ENCODE measurements at places on chromosomes 3 and 15.

GRCh38 chr3:10600726-10601125 is 95.3 kb upstream of the ATP2B2 start:
- DNase-seq: peak; percentile 58

DNA sequence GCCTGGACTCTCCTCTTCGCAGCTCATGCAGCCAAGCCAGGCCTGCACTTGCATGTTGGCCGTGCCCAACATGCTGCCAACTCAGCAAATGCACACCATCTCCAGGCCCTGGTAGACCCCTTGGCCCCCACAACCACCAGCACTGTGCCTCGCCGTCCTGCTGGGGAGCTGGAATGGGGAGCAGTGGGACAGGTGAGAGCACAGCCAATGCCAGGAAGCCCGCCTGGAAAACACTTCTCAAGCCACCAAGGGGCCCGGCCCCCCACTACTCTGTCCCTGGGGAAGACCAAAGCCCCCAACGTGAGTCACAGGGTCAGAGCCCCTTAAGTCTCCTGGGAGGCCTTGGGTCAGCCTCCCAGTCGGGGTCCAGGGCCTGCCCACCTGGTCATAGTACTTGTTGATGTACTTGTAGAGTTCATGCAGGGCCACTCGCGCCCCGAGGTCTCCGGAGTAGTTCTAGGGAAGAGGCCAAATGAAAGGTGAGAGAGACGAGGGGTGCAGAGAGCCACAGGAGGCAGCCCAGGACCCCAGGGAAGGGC is 24.5 kb downstream of the PLXNB1 start:
- DNase-seq: no peak

DNA sequence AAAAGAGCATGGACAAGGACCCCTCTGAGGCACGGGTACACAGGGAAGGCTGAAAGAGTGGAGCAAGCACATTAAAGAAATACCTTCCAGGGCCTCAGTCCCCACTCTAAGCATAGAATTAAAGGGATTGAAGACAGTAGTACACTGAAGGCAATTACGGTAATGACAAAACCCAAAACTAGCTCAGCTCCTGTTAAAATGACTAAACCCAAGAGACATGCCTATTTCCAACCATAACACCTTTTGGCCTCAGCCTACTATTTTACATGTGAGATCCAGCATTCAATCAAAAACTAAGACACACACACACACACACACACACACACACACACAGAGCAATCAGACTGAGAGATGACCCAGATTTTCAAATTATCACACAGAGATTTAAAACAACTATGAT is 19.8 kb downstream of the MAP4 start:
- DNase-seq: no peak

GRCh38 chr15:70672081-70672480 is 91.3 kb downstream of the UACA start:
- DNase-seq: peak; percentile 26

DNA sequence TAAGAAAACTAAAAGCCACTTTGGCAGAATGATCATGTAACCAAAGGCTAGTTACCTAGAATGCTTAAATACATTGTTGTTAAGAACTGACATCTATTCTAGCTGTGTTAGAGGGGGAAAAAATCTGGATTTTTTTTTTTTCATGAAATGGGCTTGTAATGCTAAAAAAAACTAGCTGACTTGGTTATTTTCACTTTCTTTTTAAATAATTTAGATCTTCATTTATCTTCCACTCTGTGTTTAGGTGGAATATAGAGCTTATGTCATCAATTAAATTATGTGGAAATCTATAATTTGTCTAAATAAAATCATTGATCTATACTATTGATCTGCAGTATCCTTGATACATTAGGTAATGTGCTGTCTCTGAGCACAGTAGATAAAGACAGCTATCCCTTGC is 217.4 kb downstream of the TCF12 start:
- DNase-seq: no peak

- DNase-seq: no peak
Measured at GRCh38 chr3:150248888-150249681, 159.0 kb upstream of the TSC22D2 start.

DNA sequence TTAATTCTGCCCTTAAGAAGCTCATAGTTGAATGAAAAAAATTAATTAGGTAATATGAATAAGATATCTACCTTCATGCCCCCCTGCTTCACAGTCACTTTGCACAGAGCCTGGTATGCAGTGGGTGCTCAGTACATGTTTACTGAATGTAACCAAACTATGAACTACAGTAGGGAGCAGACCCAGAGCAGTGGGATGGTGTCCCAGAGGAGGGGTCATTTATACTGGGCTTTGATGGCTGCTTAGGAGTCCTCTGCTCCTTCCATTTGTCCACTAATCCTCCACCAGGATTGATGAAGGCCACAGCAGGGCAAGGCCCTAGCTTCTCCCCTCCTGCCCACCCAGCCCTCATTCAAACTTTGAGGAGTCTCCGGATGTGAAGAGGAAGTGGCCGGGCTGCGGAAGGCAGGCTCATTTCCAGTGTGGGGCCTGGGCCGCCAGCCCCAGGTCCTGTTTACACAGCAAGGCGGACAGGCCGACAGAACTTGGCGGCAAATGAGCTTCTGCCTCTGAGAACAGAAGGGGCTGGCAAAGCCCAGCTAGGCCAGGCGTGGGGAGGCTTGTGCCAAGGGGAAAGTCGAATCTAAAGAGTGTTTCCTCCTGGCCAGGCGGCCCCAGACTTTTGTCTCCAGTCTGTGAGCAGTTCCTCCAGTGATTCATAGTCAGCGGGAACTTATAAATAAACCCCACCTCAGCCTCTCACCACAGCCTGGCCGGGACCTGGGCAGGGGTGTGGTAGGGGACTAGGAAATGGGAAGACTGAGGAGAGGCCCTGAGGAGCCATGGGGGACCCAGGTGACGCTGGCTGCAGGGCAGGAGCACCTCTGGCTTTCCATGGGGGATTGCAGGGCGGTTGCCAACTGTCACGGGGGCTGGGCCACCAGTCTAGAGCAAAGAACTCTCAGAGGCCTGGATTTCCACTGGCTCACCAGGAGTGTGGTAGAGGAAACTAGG is 51.6 kb upstream of the LCTL start:
- peak; percentile 84 for DNase-seq

GRCh38 chr3:110456001-110456400 is 615.6 kb upstream of the NECTIN3 start:
- no peak for DNase-seq

DNA sequence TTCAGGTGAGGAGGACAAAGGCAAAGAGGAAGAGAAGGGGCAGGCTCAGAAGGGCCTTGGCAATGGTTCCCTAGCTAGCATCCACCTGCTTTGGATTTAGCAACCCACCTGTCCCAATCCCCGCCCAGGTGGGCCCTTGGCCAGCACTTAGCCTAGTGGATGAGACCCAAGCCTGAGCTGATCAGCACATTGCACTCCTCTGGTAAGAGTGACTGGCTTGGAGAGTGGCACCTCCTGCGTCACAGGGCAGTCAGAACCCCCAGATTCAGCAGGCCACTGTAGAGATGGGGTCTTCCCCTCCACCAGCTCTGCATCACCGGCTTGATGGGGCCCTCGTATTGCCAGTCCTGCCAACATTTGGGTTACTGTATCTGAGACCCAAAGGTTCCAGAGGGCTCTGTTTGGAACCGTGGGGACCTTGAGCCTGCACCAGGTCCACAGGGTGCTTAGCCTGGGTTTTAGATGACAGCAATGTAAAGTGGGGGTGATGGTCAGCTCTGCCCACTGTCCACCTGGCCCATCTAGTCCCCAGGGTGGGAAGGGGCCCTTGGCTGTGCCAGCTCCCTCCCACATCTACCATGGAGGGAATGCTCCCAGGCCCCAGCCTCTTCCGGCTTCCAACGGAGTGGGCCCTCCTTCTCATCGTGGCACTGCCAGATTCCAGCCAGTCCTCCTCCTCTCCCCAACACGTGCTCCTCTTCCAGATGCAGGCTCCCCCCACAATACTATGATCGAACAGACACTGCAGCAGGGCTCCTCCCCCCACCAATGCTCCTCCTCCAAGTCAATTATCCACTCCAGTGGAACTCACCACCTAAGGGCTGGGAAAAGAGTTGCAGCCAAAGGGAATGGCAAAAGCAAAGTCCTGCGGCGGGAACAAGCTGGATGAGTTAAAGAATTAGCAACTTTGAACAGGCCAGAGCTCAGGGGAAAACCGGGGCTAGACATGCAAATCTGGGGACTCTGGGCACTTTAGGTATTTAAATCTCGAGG is 45.7 kb downstream of the LHFPL4 start:
- no peak for DNase-seq

GRCh38 chr15:94700211-94700610 is 468.9 kb downstream of the MCTP2 start:
- DNase-seq: peak; percentile 1

GRCh38 chr15:46569781-46570180 is 935.0 kb downstream of the SQOR start:
- no peak for DNase-seq

- no peak for DNase-seq
Measured at GRCh38 chr3:194675081-194675640, 3.2 kb upstream of the LSG1 start.

GRCh38 chr3:139204728-139205127 is 139.1 kb upstream of the MRPS22 start:
- DNase-seq: no peak

GRCh38 chr3:16406166-16406565 is 107.3 kb downstream of the RFTN1 start:
- DNase-seq: no peak

DNA sequence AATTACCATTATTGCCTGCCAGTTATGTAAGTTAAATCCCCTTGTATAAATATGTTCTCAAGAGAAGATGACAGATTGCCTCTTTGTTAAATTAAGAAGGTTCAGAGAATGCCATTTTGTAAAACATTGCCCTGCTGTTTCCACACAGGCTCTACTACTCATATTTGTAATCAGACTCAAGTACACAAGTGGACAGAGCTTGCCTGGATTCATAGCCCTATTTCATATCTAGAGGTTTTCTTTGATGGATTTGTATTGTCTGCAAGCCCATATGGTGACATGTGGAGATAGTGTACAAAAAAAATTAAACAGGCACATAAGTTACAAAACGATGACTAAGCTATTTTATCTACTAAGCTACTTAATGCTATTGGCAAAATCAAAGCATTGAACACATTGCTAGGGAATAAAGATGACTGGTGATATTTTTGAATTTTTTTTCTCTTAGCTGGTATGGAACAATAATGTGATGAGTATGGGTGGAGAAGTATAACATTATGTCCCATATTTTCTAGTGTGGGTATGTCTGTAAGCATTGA is 1286.6 kb upstream of the ALCAM start:
- no peak for DNase-seq

- peak; percentile 95 for DNase-seq
Measured at GRCh38 chr3:168024537-168024941, 71.2 kb downstream of the GOLIM4 start.

Data from astrocyte of the spinal cord (primary cell).